ENCODE measurements at places on chromosomes 11 and 22. TPM values are rescaled to one million over a fixed set of nuclear protein-coding genes. Genes with fewer than 3 reads are reported as not detected.

Gene LRRC4C
- polyA plus RNA-seq, result 1.1 TPM

Gene FLRT1
- polyA plus RNA-seq, result 0.10 TPM

Gene WBP2NL
- polyA plus RNA-seq, result 0.18 TPM

Gene TMEM132A
- polyA plus RNA-seq, result 7.0 TPM
